Lower lobe of right lung (tissue), 2 donors: ENCODE measurements at places on chromosomes 4 and X. TPM values are rescaled to one million over a fixed set of nuclear protein-coding genes. Genes with fewer than 3 reads are reported as not detected.

Gene UGT2B15
- total RNA-seq: not detected

Gene CT55
- not detected for total RNA-seq

Gene NAA11
- total RNA-seq: not detected

- peaks cover 30% of the 10 kb centered on the region for H3K36me3 ChIP-seq
- no peak overlapping the region for H3K27ac ChIP-seq
- no peaks in the 10 kb centered on the region for H3K4me1 ChIP-seq
- no peak for DNase-seq
- H3K27me3 ChIP-seq: no peaks in the 10 kb centered on the region
These were observed 30.2 kb downstream of the RBBP7 start for GRCh38 chrX:16839852-16840460.

- no peak overlapping the region for H3K27ac ChIP-seq
- DNase-seq: no peak
- H3K36me3 ChIP-seq: no peaks in the 10 kb centered on the region
These were observed 417.4 kb downstream of the CCSER1 start for GRCh38 chr4:90544532-90545045.

DNA sequence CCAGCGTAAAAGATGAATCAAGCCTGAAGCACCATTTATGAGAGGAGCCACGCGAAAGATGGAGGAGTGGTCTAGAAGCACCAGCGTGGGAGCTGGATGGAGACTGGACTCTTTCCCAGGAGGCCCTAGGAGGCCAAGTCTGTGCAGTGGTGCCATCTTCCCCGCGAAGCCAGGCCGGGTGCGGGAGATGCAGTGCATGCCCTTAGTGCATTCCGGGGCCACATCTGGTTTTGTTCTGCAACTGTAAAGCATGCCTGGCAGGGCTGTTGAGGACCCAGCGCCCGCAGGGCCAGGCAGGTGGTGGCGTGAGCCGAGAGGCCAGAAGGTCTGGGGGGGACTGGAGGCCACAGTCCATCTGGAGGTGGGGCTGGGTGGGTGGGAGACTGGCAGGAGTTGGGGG is 78.6 kb upstream of the ADRA2C start:
- peaks cover 5% of the 10 kb centered on the region for H3K27me3 ChIP-seq
- DNase-seq: no peak
- H3K4me3 ChIP-seq: no peak overlapping the region
- no peaks in the 10 kb centered on the region for H3K4me1 ChIP-seq
- H3K27ac ChIP-seq: no peak overlapping the region

DNA sequence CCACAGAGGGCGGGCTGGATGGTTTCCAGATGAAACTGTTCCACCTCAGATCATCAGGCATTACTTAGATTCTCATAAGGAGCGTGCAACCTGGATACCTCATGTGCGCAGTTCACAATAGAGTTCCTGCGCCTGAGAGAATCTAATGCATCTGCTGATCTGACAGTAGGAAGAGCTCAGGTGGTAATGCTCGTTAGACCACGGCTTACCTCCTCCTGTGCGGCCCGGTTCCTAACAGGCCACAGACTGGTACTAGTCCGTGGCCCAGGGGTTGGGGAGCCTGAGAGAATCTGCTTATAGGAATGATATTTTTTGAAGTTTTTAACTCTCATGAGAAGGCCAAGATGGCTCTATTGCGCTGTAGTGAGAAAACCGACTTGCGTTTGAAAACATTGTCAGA is 5.4 kb downstream of the NCAPG start:
- no peaks in the 10 kb centered on the region for H3K27me3 ChIP-seq
- H3K4me1 ChIP-seq: peaks cover 4% of the 10 kb centered on the region
- H3K27ac ChIP-seq: no peak overlapping the region
- DNase-seq: no peak
- no peak overlapping the region for H3K4me3 ChIP-seq
